Skeletal muscle tissue (tissue), 5 donors: ENCODE measurements at places on chromosomes 6 and 20. TPM values are rescaled to one million over a fixed set of nuclear protein-coding genes. Genes with fewer than 3 reads are reported as not detected.

Gene PPP1R14C
- total RNA-seq, result 14.1 TPM

Gene BLOC1S5
- 14.1 TPM for total RNA-seq

Gene SLC32A1
- not detected for total RNA-seq

Gene MYBL2
- total RNA-seq, result 3.1 TPM

Gene TAAR5
- not detected for total RNA-seq

Gene TTK
- total RNA-seq, result 4.2 TPM

Gene TBC1D20
- 14.1 TPM for total RNA-seq

Gene HLA-DRA
- total RNA-seq, result 54.3 TPM

Gene PARD6B
- total RNA-seq, result 0.52 TPM

Gene RIMS4
- 3.1 TPM for total RNA-seq

Gene CRISP3
- total RNA-seq, result not detected

Gene ZC2HC1B
- total RNA-seq, result not detected

Gene ZDHHC14
- total RNA-seq, result 6.8 TPM

Gene OCSTAMP
- not detected for total RNA-seq

Gene TENT5A
- total RNA-seq, result 28.2 TPM

Gene SRMS
- not detected for total RNA-seq

Gene PRSS16
- 1.6 TPM for total RNA-seq

Gene RBM38
- total RNA-seq, result 60.0 TPM

Gene POU3F2
- 0.52 TPM for total RNA-seq
